CD14-positive monocyte (primary cell): ENCODE measurements at places on chromosomes 1 and 21.

- DNase-seq: no peak
Observed at GRCh38 chr1:32749771-32750170, 47.2 kb upstream of the SYNC start.

DNA sequence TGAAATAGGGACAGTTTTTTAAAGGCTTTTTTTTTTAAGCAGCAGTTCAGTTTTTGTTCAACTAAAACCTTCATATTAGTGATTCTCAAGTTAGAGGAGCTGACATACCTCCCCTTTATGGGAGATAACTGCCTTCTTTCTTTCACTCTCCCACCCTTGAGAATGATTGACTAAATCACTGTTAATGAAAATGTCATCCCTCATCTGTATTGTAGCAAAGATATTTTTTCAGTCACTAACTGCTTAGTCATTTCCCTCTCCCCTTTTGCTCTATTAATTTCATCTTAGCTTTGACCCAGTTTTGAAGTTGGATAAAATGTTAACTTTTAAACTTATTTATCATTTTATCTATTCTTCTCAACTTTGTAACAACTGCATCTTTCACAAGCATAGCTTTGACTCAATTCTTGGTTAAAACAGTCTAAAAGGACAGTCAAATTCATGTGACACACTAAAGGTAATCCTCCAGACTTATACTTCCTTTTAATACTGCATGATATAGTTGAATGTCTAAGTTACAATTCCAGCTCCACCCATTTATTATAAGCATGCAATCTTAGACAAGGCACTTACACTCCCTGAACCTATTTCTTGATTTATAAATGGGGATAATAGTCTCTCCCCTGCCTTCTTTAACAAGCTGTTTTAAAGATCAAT, 17.1 kb downstream of the CAPZA1 start:
- DNase-seq: no peak

DNA sequence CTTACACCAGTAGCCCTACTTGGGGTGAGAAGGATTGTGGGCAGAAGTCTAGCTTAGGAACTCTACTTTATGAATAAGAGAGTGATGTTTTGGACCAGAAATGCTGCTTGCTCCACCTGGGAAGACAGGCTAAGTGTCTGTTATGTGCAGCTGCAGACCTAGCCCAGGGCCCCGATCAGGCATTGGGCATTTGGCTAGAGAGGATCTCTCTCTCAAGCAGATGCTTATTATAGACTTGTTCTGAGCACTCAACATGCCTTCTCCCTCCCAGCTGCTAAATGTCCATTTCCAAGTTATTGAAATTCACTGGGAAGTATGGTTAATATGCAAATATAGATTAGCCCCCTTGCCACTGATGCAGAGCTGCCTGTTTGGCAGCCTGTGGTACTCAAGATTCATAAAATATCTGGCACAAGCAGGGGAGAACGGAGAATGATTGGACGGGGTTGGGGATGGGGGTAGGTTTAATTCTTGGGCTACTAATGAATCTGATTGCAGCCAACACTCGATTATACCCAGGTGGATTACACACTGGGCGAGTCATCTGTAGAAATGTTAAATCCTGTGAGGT, 115.9 kb downstream of the KCND3 start:
- no peak for DNase-seq

DNA sequence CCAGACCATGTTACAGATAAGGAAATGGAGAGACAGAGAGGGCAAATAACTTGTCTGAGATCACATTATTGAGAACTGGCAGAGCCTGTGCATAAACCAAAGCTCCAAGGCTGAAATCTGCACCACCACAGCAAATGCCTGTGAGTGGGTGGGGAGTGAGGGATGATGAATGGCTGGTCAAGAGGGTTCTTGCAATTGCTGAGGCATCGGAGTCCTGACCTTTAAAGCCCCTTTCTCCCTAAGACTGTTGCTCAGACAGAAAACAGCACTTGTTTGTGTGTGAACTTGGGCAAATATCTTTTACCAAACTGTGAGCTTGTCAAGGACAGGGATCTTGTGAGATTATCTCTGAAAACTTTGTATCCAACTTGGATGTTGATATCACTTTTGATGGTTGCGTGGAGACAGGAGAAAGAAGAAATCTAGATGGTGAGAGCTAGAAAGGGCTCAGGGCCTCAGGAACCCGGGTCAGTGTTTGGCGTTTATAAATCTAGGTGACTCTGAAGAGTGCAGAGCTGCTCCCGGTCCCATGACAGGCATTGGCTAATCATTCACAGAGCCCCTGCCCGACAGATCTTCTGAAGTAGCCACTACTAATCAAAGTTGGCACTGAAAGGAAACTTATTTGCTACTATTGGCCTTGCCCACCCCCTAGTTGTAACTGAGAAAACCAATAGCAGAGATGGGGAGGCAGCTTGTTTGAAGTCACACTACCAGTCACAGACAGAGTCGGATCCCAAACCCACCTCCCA, 122.3 kb downstream of the FOXD2 start:
- no peak for DNase-seq

DNA sequence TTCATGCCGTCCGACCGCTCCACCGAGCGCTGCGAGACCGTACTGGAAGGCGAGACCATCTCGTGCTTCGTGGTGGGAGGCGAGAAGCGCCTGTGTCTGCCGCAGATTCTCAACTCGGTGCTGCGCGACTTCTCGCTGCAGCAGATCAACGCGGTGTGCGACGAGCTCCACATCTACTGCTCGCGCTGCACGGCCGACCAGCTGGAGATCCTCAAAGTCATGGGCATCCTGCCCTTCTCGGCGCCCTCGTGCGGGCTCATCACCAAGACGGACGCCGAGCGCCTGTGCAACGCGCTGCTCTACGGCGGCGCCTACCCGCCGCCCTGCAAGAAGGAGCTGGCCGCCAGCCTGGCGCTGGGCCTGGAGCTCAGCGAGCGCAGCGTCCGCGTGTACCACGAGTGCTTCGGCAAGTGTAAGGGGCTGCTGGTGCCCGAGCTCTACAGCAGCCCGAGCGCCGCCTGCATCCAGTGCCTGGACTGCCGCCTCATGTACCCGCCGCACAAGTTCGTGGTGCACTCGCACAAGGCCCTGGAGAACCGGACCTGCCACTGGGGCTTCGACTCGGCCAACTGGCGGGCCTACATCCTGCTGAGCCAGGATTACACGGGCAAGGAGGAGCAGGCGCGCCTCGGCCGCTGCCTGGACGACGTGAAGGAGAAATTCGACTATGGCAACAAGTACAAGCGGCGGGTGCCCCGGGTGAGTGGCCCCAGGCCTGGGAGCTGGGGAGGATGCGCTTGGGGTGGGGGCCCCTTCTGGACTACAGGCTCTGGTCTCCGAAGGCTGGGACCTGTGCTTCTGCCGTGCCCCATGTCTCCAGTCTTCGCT, 1.1 kb downstream of the SKI start:
- DNase-seq: peak; percentile 58

- no peak for DNase-seq
Observed at GRCh38 chr1:100335436-100335835, 16.9 kb upstream of the CDC14A start.

DNA sequence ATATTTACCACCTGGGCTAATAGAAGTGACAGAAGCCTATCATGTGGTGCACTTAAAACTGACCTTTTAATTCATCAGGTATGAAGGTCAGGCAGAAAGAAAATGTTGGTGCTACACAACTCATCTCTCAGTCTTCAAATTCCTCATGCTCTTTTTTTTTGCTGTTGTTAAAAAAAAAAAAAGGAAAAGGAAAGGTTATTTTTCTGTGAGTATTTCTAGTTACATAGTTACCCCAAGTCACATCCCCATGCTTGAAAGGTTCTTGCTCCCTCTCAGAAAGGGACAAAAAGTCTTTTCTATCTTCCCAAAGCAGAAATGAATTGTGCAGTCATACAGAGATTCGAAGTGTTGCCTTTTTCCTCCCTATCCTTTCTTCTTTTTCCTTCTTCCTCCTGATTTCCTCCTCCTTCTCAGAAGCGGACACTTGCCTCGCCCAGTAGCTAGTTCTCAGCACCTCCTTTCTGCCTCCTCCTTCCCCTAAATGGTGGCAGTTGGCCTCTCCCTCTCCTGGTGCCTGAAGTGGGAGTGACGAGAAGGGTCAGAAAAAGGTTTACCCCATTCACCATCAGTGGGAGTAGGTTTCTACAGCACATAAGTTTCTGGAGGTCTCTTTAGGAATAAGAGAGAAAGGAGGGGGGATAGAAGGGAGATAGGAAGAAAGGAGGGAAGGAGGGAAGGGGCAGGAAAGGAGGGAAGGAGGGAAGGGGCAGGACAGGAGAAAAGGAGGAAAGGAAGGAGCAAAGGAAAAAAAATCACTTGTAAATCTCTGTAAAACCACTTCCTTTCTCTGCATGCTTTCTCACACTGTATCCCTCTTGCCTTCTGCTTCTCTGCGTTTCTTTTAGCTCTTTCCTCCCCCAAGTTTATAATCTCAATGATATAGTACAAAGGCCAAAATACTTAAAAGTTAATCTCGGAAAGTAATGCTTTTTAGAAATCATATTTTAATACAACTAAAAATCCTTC, 20.4 kb upstream of the C1orf105 start:
- no peak for DNase-seq

DNA sequence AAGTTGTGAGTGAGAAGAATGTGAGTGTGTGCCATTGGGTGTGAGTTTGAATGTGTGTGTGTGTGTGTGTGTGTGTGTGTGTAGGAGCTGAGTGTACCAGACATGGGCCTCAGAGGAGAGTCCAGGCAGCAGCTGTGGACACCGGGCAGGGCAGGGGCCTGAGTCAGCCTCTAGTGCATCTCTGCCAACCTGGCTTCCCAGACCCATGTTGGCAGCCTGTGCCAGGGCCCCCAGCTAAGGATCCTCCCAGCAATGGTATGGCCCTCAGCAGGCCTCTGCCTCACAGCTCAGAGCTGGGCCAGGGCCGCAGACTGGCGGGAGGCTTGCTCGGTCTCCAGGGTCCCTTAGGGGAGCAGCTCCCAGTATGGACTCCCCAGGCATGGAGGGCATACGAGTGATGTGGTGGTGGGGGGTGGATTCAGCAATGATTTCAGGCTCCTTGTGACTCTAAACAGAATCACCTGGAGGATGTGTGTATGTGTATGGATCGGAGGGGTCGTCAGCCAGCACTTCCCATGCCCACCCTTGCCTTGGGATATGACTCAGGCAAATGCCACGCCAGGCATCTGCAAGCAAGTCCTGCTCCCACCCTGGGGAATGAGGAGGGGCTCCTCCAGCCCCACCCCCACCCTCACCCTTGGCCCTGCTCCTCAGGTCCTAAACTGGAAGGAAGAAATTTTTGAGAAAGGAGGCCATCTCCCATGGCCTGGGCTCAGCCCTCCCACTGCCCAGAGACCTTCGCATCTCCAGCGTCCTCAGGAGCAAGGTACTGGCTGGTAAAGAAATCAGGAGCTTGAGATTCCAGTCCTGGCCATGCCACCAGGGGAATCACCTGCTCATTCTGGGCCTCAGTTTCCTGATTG, 1.8 kb upstream of the FOXO6 start:
- DNase-seq: no peak
